ENCODE measurements at places on chromosomes 4 and X. TPM values are rescaled to one million over a fixed set of nuclear protein-coding genes. Genes with fewer than 3 reads are reported as not detected.

The PHOX2B gene
- 0.14 TPM for polyA plus RNA-seq

The AMTN gene
- not detected for polyA plus RNA-seq

The HSFX4 gene
- 0.50 TPM for polyA plus RNA-seq

The CT45A10 gene
- not detected for polyA plus RNA-seq

The DDIT4L gene
- polyA plus RNA-seq: 2.7 TPM

The STK26 gene
- polyA plus RNA-seq: 9.3 TPM

DNA sequence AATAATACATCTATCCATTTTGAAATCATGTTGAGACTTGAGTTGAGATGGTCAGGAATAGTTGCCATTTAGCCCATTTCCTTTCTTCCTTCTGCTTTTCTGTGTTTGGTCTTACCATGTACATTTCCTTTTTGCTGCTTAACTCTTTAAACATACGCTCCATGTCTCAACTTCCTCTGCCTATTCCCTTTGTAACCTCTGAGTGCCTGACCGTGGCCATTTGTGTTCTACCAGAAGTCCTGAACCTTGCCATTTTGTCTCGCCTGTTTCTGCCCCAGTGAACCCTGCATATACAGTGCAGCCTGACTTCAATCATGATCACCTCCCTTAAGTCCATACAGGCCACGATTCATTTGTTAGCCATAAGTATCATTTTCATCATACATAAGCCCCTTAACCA is 169.0 kb downstream of the RAPGEF2 start:
- DNase-seq: no peak

DNA sequence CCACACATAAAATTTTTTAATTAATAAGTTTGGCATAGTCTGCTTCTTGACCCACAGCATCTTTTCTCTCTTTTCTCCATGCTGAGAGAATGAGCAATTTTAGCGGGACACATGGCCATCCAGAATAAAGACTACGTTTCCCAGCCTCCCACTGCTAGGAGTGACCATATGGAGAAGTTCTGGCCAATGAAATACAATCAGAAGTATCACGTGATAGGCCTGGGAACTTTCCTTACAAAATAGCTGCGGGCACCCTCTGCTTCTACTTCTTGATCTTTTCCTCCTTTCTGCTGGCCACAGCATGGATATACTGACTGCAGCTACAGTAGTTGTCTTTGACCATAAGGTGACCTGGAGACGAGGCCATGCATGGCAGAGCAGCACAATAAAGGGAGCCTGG is 348.0 kb downstream of the BCOR start:
- no peak for DNase-seq
